ENCODE measurements at places on chromosomes 13 and 19.

- DNase-seq: no peak
These were observed 345.7 kb downstream of the MTUS2 start for GRCh38 chr13:29165840-29166239.

DNA sequence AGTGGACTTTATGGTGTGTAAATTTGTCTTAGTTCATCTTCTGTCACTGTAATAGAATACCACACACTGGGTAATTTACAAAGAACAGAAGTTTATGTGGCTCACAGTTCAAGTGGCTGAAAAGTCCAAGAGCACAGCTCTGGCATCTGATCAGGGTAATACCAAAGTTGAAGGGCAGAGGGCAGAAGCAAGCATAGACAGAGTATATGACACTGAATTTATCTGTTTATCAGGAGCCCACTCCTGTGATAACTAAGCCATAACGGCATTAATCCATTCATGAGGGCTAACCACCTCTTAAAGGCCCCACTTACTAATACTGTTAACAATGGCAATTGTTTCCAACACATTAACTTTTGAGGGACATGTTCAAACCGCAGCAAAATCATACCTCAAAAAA is 4.0 kb upstream of the RFXAP start:
- DNase-seq: no peak

DNA sequence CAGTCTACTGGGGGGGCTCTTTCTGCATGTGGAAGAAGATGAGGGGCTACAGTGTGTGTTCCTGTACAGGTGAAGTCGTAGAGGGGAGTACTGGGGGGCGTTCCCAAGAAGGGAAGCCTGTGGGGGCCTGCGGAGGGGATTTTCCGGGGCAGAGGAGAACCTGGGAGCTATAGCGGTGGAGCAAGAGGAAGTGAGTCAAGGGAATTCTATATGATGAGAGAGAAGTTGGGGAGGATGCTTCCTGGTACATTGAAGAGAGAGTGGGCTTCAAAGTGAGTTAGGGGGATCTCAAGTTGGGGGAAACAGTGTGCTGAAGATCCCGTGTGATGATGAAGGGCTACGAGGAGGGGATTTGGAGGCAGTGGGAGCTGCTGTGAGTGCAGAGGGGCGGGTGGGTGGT is 1.9 kb upstream of the CACNG8 start:
- no peak for DNase-seq

GRCh38 chr19:3110126-3110825 is 16.1 kb downstream of the GNA11 start:
- DNase-seq: no peak

DNA sequence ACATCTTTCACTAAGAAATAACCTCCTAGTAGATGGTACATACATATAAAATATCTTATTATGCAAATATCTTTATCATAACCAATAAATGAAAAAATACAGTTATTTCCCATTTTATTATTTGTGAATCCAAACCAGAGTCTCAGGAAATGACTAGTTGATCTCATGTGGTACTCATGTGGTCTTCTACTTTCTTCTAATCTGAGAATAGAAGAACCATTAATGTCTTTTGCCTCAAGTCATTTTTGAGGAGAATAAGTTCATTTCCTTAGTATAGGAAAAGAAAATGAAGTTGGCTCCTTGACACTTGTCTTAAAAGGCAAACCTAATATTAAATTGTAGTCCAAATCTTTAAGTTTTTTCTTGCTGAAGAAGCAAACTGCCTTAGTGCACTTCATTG is 106.7 kb downstream of the EDNRB start:
- DNase-seq: no peak

- DNase-seq: no peak
These were observed 6.8 kb downstream of the PARP4 start for GRCh38 chr13:24505756-24506155.

DNA sequence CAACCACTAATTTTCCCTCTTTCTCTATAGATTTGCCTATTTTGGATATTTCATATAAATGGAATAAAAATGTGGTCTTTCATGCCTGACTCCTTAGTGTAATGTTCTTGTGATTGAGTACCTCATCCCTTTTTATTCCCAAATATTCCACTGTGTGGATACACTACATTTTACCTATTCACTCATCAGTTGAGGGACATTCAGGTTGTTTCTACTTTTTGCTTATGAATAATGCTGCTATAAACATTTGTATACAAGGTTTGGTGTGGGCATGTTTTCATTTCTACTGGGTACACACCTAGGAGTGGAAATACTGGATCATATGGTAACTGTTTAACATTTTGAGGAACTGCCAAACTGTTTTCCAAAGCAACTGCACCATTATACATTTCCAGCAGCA is 5.1 kb upstream of the WBP4 start:
- DNase-seq: no peak

DNA sequence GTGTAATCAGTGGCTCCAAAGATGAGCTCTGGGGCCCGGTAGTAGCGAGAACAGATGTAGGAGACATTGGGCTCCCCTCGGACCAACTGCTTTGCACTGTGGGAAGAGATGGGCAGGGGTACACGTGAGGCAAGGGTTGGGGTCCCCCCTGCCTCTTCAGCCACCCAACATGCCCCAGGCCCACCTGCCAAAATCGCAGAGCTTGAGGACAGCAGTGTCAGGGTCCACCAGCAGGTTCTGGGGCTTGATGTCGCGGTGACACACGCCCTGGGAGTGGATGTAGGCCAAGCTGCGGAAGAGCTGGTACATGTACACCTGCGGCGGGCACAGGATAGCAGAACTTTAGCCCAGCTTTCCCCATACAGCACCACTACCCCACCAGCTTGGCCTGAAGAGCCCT is 8.0 kb downstream of the GSK3A start:
- no peak for DNase-seq

GRCh38 chr13:42283574-42283973 is 11.6 kb downstream of the AKAP11 start:
- no peak for DNase-seq

DNA sequence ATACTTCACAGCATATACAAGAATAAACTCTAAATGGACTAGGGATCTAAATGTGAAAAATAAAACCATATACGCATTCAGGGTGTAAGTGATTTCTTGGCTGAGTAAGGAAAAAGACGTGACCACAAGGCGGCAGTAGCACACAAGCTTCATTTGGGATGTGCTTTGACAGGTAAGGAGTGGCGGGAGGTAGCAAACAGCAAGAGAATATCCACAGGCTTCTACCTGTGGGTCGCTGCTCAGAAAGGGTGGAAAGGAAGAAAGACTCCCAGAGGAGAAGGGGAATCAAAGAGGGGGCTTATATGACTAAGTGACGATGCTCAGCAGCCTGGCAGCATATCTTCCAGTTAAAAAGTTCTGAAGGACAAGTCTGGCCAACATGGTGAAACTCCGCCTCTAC is 2.5 kb upstream of the ZNF121 start:
- DNase-seq: peak; percentile 60
